ENCODE measurements at places on chromosomes 5 and 9. TPM values are rescaled to one million over a fixed set of nuclear protein-coding genes. Genes with fewer than 3 reads are reported as not detected.

- no peak for ATAC-seq
Measured at GRCh38 chr5:113397046-113397445, 37.7 kb downstream of the TSSK1B start.

- ATAC-seq: no peak
Measured at GRCh38 chr9:136527131-136527530, 18.7 kb downstream of the NOTCH1 start.

Gene MORN5
- total RNA-seq: not detected

DNA sequence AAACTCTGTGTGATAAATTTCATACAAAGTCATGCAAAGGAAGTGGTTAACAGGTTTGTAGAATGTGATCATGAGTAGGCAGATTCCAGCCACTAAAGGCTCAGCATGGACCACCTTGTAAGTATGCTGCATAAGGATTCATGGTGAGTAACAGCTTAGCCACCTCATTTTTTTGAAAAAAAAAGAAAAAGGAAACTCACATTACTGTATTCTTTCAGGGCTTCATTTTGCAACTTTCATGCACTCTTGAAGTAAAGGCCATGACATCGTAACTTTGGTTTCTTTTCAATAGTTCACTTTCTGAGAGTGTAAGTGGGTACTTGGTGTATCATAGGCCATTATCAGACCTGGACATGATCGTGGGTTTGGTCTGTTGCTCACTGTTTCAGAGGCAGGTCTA, 175.1 kb downstream of the PCSK1 start:
- peak; percentile 84 for ATAC-seq

DNA sequence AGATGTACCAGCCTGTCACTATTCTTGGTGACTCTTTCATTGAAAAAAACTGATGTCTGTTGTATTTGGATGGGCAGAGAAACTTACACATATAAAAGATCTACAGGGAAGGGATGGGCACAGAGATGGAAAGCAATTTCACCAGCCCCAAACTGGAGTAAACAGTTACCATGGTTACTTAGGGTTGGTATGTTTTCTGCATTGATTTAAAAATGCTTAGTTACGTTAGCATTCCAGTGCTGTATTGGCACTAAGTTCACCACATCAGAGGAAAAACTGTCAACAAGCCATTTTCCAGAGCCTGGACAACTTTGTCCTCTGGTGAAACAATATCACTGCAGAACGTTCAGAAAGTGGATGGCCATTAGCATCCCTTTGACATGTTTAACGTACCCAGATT, 28.0 kb downstream of the MARCHF3 start:
- ATAC-seq: no peak

Gene TMEFF1
- total RNA-seq: 0.37 TPM
